Activated CD8-positive, alpha-beta memory T cell treated with anti-CD3 and anti-CD28 coated beads for 24 hours (primary cell): ENCODE measurements at places on chromosomes 16 and 17.

DNA sequence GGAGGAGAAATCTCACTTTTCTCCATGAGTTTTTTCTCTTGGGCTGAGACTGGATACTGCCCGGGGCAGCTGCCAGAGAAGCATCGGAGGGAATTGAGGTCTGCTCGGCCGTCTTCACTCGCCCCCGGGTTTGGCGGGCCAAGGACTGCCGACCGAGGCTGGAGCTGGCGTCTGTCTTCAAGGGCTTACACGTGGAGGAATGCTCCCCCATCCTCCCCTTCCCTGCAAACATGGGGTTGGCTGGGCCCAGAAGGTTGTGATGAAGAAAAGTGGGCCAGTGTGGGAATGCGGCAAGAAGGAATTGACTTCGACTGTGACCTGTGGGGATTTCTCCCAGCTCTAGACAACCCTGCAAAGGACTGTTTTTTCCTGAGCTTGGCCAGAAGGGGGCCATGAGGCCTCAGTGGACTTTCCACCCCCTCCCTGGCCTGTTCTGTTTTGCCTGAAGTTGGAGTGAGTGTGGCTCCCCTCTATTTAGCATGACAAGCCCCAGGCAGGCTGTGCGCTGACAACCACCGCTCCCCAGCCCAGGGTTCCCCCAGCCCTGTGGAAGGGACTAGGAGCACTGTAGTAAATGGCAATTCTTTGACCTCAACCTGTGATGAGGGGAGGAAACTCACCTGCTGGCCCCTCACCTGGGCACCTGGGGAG lies 19.1 kb downstream of the NGFR start:
- DNase-seq = no peak

DNA sequence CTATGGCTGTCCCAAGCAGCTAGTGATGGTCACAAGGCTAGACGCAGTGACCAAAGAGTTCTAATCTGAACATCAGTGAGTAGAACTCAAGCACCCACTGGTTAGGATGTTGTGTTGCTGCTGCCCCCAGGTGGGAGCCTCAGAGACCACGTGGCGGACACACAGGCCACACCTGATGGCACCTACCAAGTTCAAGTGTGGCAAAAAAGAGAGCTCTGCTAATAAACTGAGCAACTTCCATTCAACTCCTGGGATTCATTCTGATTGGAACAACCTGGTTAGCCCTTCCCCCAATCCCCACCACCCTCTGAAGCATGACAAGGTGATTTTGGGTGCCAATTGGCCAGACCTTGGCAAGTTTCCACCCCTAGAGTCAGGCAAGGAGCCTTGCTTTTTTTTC lies 3.5 kb upstream of the LCMT1 start:
- DNase-seq = peak; percentile 64

GRCh38 chr17:82602487-82602886 lies 45.8 kb downstream of the WDR45B start:
- no peak for DNase-seq

DNA sequence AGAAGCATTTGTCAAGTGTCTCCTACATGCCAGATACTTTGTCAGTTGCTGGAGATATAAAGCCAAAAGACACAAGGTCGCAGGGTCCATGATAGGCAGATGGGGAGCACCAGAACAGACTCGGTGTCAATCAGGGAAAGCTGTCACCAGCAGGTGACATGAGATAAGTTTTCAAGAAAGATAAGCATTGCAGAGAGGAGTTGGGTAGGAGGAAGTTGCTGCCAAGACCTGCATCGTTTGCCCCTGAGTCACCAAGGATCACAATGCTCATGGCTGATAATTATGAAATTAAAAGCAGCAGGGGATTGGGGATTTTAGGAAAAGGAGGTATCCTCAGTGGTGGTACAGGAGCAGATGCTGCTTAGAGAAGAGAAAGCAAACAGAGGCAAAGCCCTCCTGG lies 551.1 kb upstream of the CDH11 start:
- DNase-seq = no peak

DNA sequence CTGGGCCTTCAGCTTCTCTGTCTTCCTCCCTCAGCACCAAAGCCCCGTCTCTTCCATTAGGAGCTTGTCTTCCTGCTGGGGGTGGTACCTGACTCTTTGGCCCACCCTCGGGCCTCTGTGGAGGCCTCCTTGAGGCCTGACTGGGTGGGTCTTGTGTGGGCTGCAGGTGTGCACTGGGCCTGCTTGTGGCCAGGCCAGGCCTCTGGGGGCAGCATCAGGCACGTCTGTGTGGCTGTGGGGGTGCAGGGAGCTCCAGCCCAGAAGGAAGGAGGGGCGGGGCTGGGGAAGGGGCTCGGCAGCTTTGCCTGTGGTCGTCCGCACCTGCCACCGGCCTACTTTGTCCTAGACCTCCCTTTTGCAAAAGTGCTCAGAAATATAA lies 7.0 kb downstream of the PIGQ start:
- no peak for DNase-seq

DNA sequence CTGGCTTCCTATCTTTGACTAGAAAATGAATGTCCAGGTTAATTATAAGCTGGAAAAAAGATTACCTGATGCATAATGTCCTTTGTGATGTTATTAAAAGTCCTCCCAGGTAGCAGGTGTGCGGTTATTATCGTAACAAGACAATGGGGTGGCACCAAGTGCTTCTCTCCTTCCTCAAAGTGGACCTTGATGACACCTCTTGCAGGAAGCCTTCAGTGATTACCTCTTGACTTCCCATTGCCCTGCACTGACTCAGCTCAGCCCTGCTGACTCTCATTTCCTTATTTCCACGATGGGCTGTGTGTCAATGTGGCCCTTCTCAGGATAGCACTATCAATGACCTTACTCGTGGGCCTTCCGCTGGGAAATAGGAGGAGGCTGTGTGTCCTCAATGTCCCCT lies 477.4 kb upstream of the CCL2 start:
- no peak for DNase-seq

- no peak for DNase-seq
Observed at GRCh38 chr17:30558686-30559545, 81.7 kb downstream of the GOSR1 start.

GRCh38 chr17:48878920-48879898 lies 13.4 kb upstream of the ATP5MC1 start:
- DNase-seq = peak; percentile 76

DNA sequence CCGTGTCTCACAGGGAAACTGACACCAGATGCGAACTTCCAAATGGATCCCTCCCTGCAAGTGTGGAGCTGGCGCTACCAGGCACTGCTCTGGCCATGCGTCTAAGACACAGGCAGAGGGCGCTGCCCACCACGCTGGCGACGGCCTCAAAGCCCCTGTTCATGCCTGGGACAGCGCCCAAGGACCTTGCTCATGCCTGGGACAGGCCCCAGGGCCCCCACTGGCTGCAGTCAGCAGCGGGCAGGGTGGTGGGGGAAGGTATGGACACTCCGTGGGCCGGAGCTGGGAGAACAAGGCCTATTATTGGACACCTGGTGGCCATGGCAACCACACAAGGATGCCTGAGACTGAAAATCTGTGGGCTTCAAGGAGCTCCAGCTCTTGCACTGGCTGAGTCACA lies 8.8 kb downstream of the ZG16B start:
- peak; percentile 83 for DNase-seq
